ENCODE measurements at places on chromosomes 6 and 20. TPM values are rescaled to one million over a fixed set of nuclear protein-coding genes. Genes with fewer than 3 reads are reported as not detected.

The RIPPLY2 gene
- total RNA-seq: not detected

The CST4 gene
- not detected for total RNA-seq

The PLG gene
- not detected for total RNA-seq

The C20orf144 gene
- total RNA-seq: not detected

- DNase-seq: no peak
Observed at GRCh38 chr6:16805243-16805950, 44.1 kb upstream of the ATXN1 start.

Measured in esophagus muscularis mucosa (tissue), 4 donors.